Bone marrow (tissue), 2 donors: ENCODE measurements at places on chromosomes 16 and 17.

GRCh38 chr16:72149676-72150464 lies 22.1 kb downstream of the PMFBP1 start:
- DNase-seq: no peak

- no peak for DNase-seq
Measured at GRCh38 chr16:14579266-14579665, 50.8 kb downstream of the PARN start.

DNA sequence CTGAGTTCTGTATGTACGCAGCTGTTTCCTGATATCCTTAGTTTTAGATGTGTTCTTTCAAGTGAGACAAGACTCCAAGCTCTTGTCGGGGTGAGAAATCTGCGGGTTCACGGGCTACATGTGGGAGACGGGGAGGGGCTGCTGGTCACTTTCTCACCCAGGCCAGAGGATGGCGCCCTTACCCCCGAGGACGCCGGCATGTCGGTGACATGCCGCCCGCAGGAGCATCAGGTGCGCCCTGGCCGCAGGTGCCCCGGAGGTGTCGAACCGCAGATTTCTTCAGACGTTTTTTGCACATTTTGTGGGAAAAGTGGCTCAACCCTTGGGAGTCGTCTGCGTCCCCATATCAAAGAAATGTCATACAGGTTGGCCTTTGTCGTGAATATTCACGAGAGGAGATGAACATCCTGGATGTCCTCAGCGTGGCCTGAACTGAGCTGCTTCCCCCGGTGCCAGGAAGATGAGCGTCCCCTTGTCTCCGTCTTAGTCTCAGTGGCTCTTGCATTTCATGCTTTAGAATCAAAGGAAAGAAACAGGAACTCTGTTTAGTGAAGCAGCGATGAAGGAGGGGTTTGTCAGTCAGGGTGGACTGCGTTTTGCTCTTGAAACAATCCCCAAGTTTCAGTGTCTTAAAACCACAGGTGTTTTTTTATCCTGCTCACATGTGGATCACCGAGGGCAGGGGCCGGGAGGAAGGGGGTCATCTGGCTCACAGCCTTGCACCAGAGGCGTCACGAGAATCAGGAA lies 75.4 kb upstream of the ZNF750 start:
- DNase-seq: no peak

- no peak for DNase-seq
Measured at GRCh38 chr17:8476741-8477140, 41.1 kb downstream of the NDEL1 start.
